ENCODE measurements at places on chromosomes 16 and 17.

DNA sequence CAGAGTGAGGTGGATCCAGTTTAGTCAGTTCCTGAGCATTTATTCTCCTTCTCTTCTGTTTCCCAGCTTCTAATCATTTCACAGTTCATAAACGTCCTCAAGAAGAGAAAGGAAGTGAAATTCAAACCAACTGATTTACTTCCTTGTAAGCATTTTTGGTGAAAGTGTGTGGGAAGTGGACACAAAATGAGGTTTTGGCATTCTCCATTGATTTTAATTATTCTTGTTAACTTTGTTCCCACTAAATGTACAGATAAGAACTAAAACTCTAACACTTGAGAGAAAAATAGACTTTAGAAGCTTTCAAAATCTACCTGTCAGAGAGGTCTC, 42.7 kb upstream of the CORO6 start:
- no peak for DNase-seq

GRCh38 chr17:74484066-74484465, 17.6 kb downstream of the CD300A start:
- DNase-seq, result no peak

- DNase-seq, result no peak
These were observed 109.0 kb upstream of the IRX6 start for GRCh38 chr16:55214974-55215494.

GRCh38 chr17:5555254-5555653, 29.1 kb downstream of the NLRP1 start:
- DNase-seq, result no peak

GRCh38 chr17:6677158-6677831, 25.7 kb downstream of the C17orf100 start:
- no peak for DNase-seq

DNA sequence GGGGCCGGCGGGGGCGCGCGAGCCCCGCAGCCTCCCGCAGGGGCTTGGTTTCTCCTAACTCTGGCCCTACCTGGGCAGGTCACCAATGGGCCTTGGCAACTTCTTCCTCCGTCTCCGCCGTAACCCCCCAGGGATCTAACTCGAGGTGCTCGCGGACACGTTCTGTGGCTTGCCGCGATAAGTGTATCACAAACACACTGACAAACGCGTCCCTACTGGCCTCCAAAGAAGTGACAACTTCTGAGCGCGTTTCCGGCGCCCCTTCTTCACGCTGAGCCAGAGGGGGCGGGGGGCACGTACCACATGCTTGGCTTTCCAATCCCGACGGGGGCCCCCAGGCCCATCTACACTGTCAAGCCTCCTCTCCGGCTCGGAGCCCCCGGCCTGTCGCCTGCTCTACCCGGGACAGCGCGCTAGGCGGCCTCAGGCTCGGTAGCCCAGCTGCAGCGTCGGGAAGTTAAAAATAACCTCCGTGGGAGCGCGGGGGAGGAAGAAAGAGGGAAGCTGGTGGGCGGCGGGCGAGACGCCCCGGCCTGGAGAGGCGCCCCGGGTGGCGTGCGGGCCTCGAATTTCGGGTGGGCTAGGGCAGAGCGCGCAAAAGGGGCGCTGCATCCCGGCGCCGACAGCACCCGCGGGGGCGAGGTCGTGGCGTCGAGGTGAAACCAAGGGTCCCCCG, 725 bp upstream of the SPHK1 start:
- DNase-seq, result peak; percentile 39

GRCh38 chr17:79997011-79997660, 38.5 kb downstream of the TBC1D16 start:
- DNase-seq, result no peak

GRCh38 chr17:61856035-61856434, 7.3 kb downstream of the BRIP1 start:
- no peak for DNase-seq

DNA sequence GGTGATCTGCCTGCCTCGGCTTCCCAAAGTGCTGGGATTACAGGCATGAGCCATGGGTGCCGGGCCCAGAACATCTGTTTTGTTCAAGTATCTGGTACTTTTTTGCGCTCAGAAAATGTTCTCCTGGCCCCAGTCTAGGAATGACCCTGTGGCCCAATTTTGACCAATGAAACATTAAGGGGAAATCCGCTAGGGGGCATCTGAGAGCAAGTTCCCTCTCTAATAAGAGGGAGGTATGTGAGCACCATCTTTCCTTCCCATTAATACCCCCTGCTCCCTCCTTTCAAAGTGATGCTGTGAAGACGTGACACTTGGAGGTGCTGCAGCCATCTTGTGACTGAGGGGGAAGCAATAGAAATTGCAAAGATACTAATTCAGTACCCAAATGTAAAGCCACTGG, 16.5 kb upstream of the CLEC3A start:
- no peak for DNase-seq

GRCh38 chr16:54068212-54068611, 218.4 kb downstream of the IRX3 start:
- DNase-seq, result no peak

GRCh38 chr16:6633456-6633855, 699.2 kb upstream of the RBFOX1 start:
- DNase-seq, result no peak

GRCh38 chr17:40075201-40075941, 12.6 kb downstream of the THRA start:
- DNase-seq, result peak; percentile 85

DNA sequence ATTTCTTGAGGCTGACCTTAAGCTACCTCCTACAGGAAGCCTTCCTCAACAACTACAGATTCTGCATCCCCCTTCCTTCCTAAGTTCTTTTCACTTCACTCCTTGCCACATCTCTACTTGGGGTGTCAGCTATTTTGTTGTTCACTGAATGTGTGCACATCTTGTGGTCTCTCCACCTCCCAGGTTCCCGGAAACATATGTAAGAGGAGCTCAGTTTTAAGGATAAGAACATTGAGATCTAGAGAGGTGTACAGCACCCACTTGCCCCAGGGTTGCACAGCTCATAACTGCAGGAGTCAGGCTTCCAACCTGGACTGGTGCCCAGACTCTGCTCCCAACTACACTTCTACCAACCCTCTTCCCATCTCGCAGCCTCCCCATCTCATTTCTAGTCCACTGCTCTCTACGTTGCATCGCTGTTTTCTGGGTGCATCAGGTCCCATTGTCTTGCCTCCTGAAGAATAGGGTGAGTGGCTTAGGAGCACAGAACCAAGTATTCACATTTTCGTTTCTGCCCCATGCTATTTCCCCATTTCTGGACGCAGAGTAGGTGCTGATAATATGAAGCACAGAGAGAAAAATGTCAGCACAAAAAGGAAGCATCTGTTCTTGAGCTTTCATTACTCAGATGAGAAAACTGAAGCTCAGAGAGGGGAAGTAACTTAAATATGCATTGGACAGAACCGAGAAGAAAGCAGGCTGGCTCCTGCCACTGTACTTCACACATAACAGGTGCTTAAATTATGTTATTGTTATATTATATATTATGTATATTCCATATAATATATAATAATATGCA, 292.0 kb upstream of the CCL2 start:
- no peak for DNase-seq

GRCh38 chr16:11023262-11024039, 79.1 kb downstream of the CLEC16A start:
- DNase-seq, result no peak

GRCh38 chr17:78839235-78839761, 1.3 kb downstream of the USP36 start:
- DNase-seq, result no peak

DNA sequence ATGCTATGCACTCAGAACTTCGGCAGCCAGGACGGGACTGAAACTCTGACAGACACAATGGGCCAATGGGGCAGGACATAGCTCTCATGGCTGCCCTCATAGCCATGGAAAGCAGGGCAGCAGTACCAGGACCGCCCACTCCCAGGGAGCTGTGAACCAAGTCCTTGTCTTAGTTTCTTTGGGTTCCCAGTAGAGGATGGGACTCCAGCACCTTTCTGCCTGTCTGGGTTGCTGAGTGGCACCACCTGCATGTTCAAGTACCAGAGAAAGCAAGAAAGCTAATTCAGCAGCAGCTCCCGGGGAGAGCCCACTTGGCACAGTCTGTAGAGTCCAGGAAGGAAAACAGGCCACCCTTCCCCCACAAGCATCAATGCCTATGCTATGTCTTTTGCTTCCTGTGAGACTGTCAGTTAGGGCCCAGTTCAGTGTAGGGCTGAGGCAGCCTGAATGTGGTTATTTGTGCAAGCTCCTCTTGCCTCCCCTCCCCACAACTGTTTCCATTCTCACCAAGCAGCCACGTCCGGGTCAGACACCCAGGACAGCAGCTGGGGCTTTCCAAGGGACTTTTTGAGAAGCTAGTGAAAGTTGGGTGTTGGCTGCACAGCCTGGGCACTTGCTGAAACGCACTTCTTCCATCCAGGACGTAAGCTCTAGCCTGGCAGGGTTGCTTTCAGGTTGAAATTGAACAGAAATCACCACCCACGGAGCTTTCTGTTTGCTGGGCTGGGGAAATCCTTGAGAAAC, 7.8 kb downstream of the SUPT4H1 start:
- DNase-seq, result no peak

DNA sequence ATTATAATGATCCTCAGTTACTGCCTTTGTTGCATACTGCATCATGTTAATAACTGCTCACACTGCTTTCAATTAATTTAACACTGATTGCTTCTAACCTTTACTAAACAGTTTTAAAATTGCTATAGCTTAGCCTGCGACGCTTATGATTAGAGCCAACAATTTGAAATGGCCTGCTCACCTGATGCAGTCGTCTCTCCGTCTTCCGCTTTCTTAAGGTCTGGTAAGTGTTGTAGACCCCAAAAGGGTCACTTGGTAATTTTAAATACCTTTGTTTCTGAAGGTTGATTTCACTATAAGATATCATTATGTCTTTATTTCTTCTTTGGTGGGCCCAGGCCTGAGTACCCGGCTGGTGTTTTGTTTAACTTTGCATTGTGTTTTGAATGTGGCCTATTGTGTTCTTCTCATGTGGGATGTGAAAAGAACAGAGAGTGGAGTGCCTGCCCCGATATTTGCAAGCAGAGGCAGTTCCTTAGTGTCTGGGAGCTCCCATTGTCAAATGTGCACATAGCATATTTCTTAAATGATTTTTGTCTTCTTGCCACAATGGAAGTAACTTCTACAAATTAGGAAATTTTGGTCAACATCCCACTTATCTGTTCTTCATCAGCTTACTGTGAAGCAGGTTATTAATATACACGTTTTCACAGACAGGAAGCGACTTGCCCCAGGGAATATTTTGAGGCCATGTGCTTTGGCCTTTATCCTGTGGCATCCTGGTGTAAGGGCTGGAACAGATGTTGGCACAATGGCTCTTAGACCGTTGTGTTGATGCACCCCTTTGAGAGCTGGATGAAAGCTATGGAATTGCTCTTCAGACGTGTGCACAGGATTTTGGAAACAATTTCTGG, 2.9 kb downstream of the PHKB start:
- DNase-seq, result peak; percentile 61

DNA sequence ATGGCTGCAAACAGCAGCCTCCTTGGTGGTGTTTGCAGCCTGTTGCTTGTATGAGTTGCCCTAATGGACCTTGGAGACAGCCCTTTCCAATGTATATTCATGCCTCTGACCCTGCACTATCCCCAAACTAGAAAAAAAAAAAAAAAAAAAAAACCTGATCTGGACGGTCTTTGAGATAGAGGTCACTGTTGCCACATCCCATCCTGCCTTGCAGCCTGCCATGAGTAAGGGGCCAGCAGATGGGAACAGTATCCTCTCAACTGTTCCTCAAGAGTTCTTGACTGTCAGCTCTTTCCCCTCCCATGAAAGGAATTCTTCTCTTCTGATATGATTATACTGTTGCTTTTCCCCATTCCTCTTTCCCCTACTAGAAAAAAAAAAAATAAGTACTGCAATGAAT, 152.4 kb downstream of the SSH2 start:
- DNase-seq, result no peak

DNA sequence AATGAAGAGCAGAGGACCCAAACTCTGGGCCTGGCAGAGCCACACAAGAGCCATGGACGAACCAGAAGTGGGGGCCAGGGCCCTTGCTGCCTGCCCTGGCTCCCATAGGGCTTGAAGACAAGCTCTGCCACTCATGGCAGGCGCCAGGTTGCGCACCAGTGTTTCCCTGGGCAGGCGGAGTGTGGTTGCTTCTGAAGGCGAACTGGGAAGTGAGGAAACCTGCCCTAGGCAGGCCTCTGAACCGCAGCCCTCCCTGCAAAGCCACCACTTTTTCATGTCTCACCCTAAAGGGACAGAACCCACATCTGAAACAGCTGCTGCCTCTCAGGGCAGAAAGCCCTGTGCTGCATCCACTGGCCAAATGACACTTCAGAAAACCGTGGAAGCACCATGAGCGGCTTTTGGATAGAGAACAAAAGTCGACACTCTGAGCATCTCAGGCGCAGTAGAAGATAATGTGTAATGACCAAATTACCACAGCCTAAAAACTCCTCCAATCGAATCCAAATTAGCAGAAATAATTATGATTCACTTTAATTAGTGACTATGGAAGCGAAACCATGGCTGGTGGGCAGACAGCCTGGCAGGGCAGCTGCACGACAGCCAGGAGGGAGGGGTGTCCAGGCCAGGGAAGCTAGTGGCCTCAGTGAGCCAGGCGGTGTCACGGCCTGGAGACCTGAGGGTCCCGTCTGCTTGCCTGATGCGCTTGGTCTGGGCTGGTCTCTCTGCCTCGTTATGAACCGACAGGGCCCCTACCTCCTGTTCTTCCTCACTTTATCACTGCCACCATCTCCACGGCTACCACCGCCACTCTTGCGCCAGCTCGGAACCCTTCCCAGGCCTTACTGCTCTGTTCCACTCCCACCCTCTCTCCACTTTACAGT, 59.1 kb downstream of the PRMT7 start:
- DNase-seq, result no peak

DNA sequence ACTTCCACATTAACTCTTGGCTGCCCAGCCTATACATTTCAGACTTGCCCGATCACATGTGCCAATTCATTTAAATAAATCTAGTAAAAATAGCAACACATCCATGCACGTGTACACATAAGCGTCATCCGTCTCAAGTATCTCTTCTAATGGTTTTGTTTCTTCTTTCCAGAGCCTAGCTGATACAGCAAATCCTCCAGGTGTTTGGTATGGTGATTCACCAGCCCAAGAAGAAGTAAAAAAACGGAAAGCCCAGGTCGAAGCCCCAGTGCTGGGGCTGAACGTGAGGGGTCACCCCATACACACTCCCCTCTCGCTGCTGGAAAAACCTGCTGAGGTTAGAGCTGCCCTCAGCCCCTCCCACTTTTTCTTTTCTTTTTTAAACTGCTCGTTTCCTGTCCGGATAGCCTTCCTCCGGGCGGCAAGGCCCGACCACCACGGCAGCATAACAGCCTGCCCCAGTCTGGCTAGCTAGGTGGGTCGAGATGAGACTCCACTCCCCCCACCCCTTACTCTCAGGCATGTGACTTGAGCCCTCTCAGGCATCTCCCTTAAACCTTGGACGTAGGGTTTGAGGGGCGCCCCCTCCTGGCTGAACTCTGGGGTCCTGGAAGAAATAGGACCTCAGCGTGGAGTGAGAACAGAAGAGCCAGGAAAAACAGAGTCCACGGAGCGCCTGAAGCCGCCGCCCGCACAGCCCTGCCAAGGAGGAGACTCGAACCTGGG, 13.9 kb upstream of the OR1F1 start:
- no peak for DNase-seq

Data from head of caudate nucleus (tissue), 42 donors.